ENCODE measurements at places on chromosomes 6 and 20.

DNA sequence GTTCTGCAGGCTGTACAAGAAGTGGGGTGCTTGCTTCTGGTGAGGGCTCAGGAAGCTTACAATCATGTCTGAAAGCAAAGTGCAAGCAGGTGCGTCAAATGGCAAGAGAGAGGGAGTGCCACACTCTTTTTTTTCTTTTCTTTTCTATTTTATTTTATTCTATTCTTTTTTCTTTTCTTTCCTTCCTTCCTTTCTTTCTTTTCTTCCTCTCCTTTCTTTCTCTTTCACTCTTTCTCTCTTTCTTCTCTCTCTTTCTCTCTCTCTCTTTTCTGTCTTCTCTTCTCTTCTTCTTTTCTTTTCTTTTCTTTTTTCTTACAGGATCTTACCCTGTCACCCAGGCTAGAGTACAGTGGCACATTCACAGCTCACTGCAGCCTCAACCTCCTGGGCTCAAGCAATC, 19.5 kb downstream of the ACOT13 start:
- no peak for DNase-seq

DNA sequence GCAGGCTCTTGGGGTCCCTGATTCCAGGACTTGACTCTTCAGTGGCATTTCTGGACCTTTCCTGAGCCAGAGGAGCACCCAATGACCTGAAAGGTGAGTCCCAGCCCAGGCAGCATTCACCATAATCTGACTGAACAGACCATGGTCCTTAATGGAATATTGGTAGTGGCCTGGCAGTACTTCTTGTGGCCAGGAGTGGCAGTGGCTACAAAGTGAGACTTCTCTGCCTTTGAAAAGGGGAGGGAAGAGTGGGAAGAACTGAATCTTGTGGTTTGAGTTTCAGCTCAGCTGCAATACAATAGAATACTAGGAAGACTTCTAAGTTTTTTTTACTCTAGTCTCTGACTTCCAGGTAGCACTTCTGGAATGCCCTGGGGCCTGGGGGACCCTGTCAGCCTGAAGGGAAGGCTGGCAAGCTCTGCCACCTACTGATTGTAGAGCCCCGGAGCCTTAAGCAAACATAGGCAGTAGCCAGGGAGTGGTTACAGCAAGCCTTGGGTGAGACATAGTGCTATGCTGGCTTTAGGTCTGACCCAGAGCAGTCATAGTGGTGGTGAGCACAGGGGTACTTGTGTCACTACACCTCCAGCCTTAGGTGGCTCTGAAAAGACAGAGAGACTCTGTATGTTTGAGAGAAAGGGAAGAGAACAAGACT, 674.2 kb upstream of the MANEA start:
- no peak for DNase-seq

DNA sequence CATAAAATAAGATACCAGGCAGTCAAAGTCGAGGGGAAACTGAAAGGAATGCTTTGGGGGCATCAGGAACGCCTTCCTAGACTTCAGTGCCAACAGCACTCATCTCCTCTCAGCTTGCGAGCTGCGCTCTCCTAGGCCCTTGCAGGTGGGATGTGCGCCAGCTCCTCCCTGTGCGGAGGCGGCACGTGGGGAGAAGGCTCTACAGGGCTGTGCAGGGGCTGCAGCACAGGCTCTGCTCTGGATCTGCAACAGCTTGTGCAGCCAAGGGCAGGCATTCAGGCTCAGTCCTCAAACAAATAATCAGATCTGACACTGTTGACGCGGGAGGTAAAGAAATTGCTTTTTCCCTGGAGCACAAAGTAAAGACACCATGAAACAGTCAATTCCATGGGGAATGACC, 144.8 kb downstream of the TTLL2 start:
- DNase-seq, result no peak

GRCh38 chr6:34359418-34360158, 32.9 kb downstream of the NUDT3 start:
- DNase-seq, result no peak

DNA sequence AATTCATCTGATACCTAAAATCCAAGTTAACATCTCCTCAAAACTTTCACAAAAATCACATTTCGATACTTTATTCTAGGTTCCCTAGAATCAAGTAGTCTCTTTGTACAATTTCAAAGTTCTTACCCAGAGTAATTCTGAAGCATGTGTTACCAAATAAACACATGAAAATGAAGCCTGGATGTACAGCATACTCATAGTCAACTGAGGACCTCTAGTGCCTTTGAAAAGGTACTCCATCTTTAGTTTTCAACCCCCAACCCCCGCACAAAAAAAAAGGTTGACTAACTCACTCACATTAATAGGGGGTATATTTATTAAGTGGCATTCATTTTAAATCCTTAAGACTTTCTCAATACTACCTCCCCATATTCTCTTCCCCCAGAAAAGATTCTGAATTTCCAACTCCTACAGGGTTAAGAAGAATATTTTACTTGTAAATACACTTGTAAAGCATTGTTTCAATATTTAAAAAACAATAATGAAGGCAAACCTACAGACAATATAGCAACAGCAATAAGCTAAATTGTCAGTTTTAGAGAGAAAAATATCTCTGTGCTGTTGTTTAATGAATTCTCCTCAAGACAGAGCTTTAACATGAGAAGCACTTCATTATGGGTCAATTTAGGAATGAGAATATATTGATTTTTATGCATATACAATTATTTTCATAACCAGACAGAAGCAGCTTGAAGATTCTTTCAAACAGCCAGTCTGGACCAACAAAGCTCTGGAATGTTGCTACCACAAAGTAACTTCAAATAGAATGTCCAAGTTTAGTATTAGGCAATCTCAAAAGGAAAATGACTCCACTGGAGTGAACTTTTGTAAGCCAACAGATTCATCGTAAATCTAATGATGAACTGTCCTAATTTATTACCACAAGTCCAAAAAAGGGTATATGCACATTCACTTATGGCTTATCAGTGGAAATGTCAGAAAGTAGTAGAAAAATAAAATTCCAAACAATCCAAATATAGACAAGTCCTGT, 3.3 kb downstream of the PLN start:
- DNase-seq, result no peak

DNA sequence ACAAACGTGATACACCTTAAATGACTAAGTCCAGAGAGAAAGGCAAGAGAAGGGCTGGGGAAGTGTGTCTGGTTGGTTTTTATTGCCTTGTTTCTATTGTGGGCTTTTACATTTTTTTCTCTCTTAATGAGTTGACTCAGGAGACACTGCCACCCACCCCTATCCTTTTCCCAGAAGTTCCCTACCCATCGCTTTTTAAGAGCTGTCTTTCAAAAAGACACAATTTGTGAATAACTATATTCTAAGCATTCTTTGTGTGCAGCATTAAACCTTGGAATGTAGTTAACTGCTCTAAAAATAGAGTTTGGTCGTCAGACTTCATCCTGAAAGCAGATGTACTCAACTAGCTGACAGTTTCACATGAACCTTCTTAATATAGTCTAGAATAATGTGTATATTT, 174.9 kb downstream of the ISM1 start:
- DNase-seq, result no peak

- DNase-seq, result no peak
Measured at GRCh38 chr6:129110690-129111343, 227.9 kb downstream of the LAMA2 start.

GRCh38 chr6:115544765-115545671, 515.7 kb downstream of the FRK start:
- no peak for DNase-seq

DNA sequence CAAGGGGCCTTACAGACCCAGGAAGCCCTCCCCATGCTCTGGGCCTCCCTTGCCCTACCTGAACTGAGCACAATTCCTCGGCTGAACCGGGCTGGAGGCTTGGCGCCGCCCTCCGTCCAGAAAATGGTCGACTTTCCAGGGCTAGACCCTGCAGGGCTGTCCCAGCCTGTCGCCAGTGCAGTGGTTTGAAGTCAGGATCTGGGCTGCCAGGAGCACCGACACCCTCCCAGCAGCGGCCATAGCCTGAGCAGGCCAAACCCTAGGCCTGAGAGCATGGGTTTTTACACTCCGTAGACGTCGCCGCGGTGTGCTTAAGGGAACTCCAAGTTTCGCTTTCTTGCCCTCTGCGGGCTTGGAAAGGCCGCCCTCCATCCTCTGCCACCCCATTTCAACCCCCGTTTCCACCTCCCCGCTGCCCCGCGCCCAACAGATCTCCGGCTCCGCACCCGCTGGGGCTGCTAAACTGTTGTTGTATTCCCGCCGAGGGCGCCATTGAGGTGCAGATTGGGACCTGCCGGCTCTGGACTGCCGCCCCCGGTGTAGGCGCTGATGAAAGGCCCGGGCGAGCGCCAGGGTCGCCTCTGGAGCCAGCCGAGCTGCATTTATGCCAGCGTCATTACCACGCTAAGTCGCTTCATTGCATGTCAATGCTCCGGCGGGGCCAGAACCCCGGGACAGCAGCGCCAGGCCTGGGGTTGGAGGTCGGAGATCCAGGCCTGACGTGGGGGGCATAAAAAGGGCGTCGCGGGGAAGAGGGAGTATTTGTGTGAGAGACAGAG, 2.2 kb upstream of the TFAP2A start:
- DNase-seq, result no peak

- DNase-seq, result no peak
Measured at GRCh38 chr6:46530896-46531295, 39.6 kb upstream of the RCAN2 start.

- no peak for DNase-seq
Measured at GRCh38 chr20:50331469-50332363, 141.1 kb downstream of the CEBPB start.

- no peak for DNase-seq
Measured at GRCh38 chr6:1227600-1227934, 84.3 kb upstream of the FOXQ1 start.

GRCh38 chr6:124590001-124590400, 372.2 kb upstream of the RNF217 start:
- DNase-seq, result no peak

DNA sequence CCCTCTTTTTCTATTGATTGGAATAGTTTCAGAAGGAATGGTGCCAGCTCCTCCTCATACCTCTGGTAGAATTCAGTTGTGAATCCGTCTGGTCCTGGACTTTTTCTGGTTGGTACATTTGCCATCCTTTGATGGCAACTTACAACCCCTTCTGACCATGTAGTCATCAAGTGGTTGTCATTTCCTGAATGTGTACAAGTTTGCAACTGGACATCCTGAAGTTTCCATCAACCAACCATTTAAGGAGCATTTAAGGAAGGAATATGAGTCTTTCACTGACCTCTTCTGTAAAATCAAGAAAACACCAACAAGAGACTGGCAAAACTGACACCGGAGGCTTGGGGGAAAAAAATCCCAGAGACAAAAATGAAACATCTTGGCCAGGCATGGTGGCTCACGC, 97.4 kb downstream of the RIN2 start:
- no peak for DNase-seq

DNA sequence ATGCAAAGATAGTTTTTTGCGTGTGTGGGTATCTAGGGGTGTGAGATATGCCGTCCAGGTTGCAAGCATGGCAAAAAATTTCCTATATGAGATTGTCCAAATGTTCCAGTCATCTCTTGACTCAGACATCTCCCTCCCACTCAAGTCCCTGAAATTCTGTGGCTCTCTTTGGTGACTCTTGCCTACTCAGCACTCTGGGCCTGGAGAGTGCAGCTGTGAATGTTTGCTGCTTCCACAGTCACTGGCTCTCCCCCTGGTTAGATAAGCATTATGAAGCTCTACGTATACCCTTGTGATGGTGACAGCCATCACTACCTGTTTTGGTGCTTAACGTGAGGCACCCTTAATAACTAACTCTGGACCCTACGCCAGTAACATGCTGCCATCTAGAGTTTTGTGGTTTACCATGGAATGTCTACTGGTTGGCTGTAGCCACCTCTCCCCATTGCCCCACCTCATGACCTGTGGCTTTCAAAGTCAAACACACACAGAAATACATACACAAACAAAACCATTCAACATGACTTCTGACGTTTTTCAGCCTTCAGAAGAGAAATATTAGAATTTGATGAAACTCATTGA, 621.9 kb upstream of the CITED2 start:
- no peak for DNase-seq

DNA sequence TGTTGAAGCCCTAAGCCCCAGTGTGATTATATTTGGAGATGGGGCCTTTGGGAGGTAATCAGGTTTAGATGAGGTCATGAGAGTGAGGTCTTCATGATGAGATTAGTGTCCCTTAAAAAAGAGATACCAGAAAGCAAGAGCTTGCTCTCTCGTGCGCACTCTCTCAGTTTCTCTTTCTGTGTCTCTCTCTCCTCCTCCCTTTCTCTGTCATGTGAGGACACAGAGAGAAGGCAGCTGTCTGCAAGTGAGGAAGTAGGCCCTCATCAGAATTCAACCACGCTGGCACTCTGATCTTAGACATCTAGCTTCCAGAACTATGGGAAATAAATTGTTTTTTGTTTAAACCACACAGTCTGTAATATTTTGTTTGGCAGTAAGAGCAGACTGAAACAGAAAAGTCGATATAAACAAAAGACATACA, 180.5 kb downstream of the IBTK start:
- no peak for DNase-seq

DNA sequence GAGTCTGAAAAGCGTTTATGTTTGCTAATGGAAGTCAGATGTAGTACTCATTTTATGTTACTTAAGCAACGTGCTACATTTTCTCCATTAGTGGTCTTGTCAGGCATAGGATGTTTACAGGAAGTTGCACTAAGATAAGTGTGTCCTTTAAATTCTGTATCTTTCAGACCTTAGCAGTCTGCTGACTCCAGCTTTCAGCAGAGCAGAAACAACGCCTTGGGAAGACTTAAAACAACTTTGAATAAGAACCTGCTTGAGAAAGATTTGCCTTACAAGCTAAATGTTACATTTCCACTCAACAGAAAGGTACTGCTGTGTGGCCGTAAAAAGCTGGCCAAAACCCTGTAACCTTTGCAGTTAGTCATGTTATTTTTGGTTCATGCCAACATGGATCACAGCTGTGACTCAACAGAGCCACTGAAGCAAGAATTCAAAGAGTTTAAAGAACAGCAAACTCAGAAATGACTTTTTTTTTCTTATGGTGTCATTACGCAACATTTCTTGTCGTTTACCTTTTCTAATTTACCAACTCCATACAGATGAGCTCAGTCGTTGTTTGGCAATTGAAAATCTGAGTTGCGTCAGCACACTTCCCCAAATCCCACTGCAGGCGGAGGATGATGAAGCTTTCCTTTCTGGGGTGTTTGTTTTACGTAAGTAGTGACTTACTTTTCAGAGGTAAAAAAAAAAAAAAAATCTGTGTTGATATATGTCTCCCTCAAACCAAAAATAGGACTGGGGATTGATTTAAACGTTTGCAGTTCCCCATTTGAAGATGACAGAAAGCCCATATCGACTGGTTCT, 27.9 kb upstream of the BMP6 start:
- DNase-seq, result no peak

DNA sequence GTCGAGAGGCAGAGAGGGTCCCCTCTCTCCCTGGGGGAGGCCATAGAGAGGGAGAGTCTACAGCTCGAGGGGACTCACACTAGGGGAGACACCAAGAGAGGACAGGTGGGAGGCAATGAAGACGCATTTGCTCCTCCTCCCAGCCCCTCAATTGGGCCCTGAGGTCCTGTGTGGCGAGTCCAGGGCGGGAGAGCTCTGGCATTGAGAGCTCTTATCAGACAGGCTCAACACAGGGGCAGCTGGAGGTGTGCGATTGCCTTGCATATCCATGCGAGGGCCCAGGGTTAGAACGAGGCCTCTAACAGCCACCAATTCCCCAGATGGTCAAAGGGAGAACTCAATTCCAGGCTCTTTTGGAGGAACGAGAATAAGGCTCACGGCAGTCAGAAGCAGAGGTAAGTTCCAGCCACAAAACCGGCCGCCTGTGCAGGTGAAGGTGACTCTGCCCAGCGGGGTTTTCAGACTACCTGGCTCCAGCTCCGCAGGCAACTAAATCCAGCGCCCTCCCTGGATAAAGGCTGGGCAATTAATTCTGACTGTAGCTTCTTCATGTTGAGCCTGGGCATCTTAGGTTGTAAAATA, 94.0 kb upstream of the MPC1 start:
- no peak for DNase-seq

GRCh38 chr6:138512609-138513008, 13.3 kb upstream of the NHSL1 start:
- no peak for DNase-seq
